ENCODE measurements at places on chromosomes 7 and 10.

DNA sequence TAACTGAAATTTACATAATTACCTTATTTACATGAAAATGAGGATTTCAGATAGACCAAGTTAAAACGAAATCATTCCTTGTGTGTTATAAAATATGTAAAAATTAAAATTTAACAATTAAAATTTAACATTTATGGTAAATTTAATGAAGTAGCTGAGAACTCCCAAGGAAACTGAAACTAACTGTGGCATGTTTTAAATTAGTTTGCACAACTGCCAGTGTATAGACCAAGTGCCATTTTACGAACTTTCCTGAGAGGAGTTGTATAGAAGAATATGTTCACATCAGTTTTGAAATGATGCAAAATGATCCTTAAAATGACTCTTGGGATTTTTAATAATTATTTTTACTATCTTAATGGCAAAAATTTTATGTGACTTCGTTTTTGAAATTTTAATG, 23.6 kb downstream of the PDLIM1 start:
- DNase-seq = no peak

- no peak for DNase-seq
These were observed 131.0 kb downstream of the ST7 start for GRCh38 chr7:117084286-117084685.

DNA sequence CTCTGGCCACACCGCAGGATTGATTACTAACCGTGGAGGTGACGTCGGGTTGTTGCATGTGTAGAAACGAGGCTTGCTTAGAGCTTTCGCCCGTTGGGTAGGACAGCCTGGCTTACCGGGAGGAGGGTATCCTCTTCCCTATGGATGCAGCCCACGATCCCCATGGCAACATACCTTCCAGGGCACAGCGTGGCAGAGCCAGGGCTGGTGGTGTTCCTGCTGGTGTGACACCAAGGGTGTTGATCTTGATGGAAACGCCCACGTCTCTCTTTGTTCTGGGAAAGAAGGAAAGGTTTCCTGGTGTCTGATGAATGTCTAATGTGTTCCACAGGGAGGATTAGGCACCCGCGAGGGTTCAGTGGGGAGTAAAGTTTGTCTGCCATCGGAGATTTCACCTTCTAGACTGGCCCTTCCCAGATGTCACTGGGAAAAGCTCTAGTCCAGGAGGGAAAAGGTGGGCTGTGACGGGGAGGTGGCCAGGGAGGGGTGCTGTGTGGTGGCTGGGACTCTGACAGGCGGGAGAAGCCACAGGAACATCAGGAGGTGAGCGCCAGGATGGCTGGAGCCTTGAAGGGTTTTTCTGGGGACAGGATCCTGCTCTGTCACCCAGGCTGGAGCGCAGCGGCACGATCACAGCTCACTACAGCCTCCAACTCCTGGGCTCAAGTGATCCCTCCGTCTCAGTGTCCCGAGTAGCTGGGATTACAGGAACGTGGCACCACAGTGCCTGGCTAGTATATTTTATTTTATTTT, 102.1 kb downstream of the CUX1 start:
- no peak for DNase-seq

- DNase-seq = no peak
These were observed 54.4 kb downstream of the CYP2C9 start for GRCh38 chr10:94992811-94993210.

- no peak for DNase-seq
These were observed 111.2 kb downstream of the EEPD1 start for GRCh38 chr7:36264123-36264801.

GRCh38 chr10:21700474-21700873, 166.4 kb downstream of the MLLT10 start:
- DNase-seq = no peak

DNA sequence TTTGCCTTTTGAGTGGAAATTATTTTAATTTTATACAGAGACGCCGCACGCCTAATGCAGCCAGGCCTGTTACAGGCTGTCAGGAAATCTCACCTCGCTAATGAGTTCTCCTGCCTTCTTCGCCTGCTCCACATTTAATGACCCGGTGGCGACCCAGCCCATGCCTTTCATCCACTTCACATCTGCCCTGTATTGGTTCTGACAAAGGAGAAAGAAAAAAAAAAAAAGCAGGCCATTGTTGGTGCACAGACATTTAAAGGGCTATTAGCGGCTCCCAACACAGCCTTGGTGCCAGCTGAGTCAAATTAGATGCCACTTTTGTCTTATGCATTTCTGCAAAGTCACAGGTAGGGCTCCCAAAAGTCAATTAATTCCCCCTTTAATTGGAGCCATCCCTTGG, 43.3 kb downstream of the NRAP start:
- DNase-seq = no peak

DNA sequence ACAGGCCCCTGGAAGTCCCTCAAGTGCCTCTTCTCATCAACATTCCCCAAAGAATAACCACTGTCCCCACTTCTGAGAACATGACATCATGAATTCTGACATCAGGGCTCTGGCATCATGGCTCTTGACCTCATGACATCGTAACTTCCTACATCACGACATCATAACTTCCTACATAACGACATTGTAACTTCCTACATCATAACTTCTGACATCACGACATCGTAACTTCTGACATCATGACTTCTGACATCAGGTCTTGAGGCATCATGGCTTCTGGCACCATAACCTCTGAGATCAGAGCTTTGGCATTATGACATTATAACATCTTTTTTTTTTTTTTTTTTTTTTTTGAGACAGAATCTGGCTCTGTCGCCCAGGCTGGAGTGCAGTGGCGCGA, 66.7 kb upstream of the FAM20C start:
- DNase-seq = no peak

GRCh38 chr7:4774658-4775249, 669 bp upstream of the AP5Z1 start:
- DNase-seq = no peak

DNA sequence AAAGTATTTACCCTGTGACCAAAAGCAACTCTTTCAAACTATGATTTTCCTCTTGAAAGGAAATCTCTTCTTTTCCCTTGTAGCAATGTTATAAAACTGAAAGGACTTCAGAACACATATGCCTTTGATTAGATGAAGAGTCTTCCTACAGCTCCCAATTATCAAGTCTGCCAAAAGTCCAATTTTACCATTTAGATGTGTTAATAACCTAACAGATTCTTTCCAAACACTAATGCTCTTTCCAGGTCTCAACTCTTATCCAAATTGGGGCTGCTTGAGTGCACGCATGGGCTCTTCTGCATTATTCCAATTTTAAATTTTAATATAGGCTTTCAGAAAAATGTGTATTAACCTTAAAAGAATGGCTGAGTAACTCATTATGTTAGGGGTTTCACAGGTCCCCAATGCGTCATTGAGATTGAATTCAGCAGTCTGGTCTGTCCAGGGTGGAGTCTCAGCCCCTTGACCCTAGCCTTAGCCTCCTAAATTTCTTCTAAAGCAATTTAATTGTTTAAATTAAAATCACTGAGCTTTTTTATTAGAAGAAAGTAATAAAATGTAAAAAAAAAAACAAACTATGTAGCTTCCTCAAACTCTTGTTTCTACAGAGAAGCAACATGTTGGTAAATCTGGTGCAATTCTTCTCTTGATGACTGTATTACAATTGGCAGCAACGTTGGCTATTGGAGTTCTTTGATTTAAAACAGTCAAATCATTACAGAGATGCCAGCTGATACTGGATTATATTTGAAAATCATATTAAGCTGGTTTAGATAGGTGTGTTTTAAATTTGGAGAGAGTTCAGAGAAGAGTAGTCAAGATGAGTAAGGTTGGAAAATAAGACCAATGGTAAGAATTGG, 170.4 kb downstream of the DKK1 start:
- no peak for DNase-seq

GRCh38 chr7:88401009-88401623, 94.4 kb upstream of the STEAP4 start:
- no peak for DNase-seq

GRCh38 chr10:3877211-3878000, 92.4 kb upstream of the KLF6 start:
- no peak for DNase-seq

Data from stimulated activated CD4-positive, alpha-beta T cell treated with anti-CD3 and anti-CD28 coated beads, Interleukin-2, amount 100 ng/mL, for 48 hours (primary cell).